ENCODE measurements at places on chromosomes 6 and 20.

DNA sequence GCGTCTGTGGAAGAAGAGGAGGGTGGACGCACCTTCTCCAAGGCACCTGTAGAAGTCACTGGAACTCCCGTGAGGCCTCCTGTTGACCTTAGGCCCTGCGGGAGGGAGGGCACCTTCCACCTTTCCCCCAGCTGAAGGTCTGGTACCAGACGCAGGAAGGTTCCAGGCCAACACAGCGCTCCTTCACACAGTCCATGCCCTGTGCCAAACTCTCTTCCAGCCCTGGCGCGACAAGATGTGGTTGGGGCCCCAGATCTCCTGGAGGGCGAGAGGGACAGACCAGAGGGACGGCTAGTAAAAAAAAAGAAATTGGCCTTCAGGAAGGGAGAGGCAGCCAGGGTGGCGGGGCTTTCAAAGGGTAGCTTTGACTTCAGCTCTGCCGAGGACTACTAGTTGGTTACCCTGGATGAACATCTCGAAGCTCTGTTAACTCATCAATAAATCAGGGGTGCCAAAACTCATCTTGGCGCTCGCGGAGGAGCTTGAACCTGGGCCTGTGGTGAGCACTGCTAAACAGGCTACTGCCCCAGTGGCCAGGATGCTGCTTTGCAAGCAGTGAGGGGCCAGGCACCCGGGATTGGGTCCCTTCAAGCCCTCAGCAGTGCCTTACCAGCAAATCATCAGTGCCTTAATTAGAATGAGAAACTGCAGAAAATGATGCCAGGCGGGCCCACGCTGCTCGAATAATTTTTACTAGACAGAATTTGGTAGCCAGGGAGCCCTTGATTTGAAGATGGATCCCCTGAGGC, 14.9 kb downstream of the AARS2 start:
- no peak for DNase-seq

- DNase-seq, result no peak
Measured at GRCh38 chr6:90429713-90430112, 133.1 kb upstream of the BACH2 start.

GRCh38 chr6:15200087-15200486, 45.8 kb upstream of the JARID2 start:
- DNase-seq, result no peak

- DNase-seq, result no peak
Measured at GRCh38 chr6:73263570-73263909, 544 bp upstream of the KHDC1 start.

- no peak for DNase-seq
Measured at GRCh38 chr6:32858194-32858593, 4.2 kb downstream of the PSMB9 start.

GRCh38 chr20:54118220-54119001, 48.0 kb upstream of the BCAS1 start:
- no peak for DNase-seq

DNA sequence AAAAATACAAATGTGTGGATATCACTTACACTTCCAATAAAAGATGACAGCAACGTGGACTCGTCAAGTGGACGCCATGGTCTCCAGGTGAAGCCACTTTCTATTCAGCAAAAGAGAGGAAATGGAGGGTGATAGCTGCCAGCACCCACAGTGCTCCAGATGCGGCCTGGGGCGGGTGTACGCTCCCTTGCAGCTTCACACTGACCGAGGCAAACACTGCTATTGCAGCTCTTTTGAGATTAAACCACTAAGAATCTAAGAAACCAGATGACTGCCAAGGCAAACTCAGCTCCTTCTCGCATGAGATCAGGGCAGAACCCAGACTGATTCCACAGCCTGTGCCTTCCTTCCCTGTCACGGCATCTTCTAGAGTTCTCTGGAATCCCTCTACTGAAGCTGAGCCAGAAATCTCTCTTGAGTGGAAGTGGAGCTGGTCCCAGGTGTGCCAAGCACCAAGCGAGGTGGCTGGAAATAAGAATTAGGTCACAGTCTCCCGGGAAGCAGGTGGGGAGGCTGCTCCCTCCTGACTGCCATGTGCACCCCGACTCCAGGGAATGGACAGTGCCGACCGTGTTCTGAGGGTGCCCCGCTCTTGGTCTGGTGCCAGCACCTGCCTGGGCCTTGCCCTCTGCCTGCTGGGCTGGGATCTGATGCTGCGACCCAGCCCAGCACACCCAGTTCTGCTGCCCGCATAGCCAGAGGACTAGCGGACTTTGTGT, 90.1 kb upstream of the AFDN start:
- no peak for DNase-seq

GRCh38 chr6:118869350-118869749, 24.6 kb upstream of the ASF1A start:
- DNase-seq, result no peak

DNA sequence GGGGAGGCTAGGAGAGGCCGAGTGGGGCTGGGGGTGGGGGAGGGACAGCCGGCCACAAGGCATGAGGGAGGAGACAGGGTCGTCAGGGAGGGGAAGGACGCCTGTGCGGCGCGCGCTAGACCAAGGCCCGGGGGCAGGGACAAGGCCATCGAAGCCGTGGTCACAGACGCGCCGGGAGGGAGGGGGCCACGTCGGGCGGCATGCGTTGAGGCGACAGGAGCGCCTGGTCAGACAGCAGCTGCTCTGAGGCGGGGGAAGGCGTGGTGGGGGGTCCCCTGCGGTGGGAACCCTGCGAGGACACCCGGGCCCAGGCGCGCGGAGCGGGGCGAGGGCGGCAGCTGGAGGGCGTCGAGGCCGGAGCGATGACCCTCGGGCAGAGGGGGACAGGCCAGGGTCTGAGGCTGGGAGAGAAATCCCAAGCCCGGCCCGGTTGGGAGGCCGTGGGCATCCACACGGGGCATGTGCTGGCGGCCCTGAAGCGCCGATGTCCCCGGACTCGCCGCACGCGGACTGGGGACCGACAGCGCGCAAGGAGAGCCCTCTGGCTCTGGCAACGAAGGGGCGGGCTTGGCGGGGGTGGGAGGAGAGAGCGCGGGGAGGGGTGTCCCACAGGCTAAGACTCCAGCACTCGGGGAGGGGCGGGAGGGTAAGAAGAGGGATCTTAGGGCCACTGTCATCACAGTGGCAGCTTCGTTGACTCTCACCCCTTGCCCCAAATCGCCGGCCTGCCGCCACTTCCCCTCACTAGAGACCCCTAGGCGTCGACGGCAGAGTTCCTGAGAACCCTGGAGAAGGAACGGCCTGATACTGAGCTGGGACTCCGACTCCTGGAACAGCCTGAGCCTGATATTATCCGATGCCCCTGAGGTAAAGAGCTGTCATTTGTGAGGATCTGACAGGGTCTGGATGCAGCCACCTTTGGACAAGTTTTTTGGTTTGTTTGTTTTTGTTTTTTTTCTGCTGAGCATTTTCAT, 5.0 kb downstream of the TMEM239 start:
- no peak for DNase-seq

DNA sequence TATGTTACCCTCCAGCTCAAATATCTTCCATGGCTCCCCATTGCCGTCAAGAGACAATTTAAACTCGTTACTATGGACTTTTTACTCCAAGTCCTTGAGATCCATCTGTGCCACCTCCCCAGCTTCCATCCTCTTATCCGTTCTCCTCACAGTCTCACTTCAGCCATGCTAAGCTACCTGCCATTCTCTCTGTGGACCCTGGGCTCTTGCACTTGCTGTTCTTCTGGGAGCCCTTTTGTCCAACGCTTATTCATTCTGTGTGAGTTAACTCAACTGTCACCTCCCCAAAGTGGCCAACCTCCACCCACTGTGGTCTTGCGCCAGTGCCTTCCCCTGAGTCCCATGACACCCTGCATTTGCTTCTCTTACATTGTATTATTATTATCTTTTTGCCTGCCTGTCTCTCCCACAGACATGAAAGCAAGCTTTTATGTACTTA, 132.4 kb downstream of the BCAS1 start:
- DNase-seq, result no peak

DNA sequence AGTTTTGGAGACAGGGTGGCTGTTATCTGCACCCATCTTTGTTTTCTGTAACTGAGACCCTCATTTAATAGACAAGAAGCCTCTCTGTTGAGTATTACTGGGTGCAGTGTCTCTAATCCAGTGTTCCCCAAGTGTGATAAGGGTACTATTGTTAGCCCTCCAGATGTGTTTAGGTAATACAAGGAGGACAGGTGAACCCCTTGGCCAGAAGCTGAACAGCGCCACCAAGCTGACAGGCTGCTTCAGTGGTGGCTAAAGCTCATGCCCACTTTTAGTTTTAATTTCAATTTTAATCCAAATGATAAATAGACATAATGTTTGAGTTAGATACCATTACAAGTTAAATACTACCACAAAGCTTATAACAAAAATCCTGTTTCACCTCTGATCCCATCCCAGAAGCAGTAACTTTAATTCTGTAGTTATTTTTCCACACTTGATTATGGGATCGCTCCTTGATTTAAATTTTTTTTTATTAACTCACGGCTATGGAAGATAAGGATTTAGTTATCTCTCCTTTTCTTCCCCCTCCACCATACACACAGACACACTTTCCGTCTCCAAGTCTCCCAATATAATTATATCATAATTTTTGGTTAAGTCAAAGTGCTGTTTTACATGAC, 8.4 kb upstream of the STK35 start:
- DNase-seq, result no peak

- DNase-seq, result peak; percentile 18
Measured at GRCh38 chr6:152981989-152982903, 595 bp downstream of the FBXO5 start.

- no peak for DNase-seq
Measured at GRCh38 chr20:53621482-53622246, 28.0 kb upstream of the ZNF217 start.

GRCh38 chr6:141452354-141452686, 680.4 kb upstream of the GJE1 start:
- no peak for DNase-seq

- peak; percentile 7 for DNase-seq
Measured at GRCh38 chr6:143333749-143334520, 116.6 kb downstream of the ADAT2 start.

DNA sequence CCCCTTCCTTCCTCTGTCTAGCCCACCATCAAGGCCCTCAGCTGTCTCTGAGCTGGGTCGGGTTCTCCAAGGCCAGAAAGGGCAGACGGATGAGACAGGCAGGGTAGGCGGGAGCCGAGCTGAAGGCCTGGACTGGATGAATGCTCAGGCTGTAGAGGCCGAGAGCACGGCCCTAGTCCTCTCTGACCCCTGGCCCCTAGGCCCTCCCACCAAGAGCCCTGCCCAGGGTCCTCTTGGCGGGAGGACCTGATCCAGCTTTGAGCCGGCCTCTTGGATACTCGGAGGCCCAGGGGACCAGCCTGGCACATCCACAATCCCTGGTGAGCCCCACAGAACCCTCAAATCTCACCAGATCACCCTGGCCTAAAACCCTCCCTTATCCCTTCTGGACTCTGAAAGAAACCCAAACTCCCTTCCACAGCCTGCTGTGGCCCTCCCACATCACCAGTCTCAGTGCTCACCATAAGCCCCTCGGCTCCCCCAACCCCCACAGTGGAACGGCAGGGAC, 8.2 kb downstream of the ADISSP start:
- DNase-seq, result no peak

DNA sequence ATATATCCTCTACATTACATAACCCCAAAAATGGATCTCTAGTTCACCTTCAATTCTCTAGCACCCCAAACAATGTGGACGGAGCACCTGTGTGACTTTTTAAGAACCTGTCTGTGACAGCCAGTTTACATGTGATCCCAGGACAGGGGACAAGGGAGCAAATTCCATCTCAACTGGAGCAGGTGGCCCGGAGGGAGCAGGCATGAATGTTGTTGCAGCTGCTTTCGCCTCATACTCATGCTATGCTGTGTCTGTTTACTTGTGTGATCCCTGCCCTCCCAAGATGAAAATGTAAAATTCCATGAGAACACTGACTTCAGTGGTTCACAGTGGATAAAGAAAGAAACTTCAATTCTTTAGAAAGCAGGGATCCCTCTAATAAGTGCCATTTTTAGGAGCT, 600.3 kb downstream of the CDH26 start:
- DNase-seq, result no peak

DNA sequence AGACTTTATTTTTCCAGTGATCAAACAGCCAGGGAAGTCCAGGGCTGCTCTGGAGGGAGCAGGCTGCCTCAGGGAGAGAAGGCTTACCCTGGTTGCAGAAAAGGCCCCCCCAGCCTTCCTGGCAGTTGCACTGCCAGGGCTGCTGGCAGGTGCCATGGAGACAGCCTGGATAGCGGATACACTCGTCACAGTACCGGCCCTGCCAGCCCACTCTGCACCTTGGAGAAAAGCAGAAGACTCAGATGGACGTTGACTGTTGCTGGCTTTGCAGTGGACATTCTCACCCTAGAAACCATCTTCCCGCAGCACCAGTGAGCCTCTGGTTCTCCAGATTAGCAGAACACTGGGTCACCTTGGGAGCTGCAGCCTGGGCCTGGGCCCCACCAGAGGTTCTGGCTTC, 5.4 kb downstream of the DLL1 start:
- DNase-seq, result no peak

All from activated T-cell treated with anti-CD3 and anti-CD28 coated beads for 48 hours (primary cell).